Calu3 (cell line): ENCODE measurements at places on chromosomes 7 and 10. TPM values are rescaled to one million over a fixed set of nuclear protein-coding genes. Genes with fewer than 3 reads are reported as not detected.

ADAP1 gene
- total RNA-seq: 173 and 220 TPM in 2 replicates

CLIP2 gene
- total RNA-seq: 22.4 and 22.9 TPM in 2 replicates

OPALIN gene
- total RNA-seq: not detected in 2 replicates

ADAM8 gene
- total RNA-seq: 40.4 and 54.4 TPM in 2 replicates

SYCE1 gene
- not detected in 2 replicates for total RNA-seq

ZSCAN25 gene
- total RNA-seq: 12.9 and 13.5 TPM in 2 replicates

DNA sequence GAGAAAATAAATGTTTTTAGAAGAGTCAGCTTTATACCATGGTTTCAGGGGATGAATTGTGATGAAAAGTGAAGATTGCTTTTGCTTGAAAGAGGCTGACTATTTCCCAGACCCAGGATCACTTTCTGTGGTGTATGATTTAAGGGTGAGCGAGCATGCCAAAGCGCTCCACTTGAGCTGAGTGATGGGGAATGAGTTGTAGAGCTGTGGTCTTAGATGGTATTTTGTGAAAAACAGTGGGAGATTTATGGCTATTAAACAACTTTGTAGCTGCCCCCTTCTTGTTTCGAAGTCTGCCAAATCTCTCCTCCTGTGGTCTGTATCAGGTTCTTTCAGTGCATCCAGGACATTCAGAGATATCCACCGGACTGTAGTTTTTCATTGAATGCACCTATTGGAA, 888.2 kb downstream of the LRMDA start:
- no peaks in the 10 kb centered on the region for H3K27me3 ChIP-seq
- no peaks in the 10 kb centered on the region for H3K4me1 ChIP-seq
- no peaks in the 10 kb centered on the region for H3K36me3 ChIP-seq

DNA sequence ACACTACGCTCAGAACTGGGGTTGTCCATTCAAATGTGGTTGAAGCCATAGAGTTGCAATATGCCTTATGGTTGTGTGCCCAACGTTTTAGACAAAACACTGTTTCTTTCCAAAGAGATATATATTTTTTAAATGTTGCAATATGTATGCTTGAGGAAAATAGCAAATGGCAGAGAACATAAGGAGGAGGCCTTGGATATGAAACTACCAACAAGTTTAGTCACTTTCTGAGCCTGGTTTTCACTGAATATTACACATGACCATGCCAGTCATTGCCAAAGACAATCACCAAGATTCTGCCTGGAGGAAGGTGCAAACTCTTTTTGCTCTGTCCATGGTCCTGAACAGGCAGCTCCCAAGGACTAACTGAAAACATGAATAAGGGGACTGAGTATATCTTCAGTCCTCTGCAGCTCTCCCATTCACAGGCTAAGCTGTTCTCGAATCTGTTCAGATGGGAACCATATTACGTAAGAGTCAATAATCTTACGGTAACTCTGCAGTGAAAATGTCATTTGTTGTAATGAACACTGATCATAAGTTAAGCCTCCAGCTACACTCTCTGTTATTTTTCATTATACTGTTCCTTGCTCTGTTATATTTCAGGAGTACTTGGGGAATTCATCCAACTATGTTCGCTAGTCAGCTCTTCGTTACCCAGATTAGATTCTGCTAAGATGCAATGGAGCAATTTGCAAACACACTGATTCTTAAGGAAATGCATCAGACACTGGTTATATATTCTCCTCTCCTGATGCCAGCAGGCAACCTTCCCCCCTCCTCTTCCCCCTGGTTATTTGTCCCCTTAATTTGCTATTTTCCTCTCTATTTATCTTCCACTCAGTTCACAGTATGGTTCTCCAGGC, 90.7 kb upstream of the C1QL3 start:
- H3K4me3 ChIP-seq: no peak overlapping the region
- peak; percentile 4 for DNase-seq
- H3K4me1 ChIP-seq: no peaks in the 10 kb centered on the region
- H3K36me3 ChIP-seq: no peaks in the 10 kb centered on the region

GRCh38 chr10:49174261-49174925, 13.8 kb downstream of the TMEM273 start:
- H3K4me1 ChIP-seq: peaks cover 10% of the 10 kb centered on the region
- H3K27ac ChIP-seq: peak overlapping the region; percentile 3
- peaks cover 12% of the 10 kb centered on the region for H3K27me3 ChIP-seq

- H3K27ac ChIP-seq: no peak overlapping the region
- H3K27me3 ChIP-seq: no peaks in the 10 kb centered on the region
Measured at GRCh38 chr10:88243202-88243744, 339.8 kb downstream of the RNLS start.

DNA sequence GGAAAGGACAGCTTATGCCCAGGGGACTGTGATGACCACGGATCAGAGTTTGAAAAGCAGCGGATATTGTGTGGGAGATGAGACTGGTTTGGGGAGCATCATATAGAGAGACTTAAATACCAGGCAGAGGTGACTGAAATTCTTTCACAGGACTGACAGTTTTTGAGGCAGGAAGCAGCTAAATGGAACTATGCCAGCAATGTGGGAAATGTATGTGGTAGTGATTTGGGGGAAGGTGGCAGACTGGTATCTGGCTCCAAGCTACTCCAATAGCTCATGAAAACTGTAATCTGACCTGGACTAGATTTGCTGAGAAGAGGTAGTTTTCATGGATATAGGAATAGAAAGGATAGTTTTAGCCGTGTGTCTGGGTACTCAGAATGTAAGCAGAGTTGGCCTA, 592.6 kb downstream of the REEP3 start:
- peaks cover 34% of the 10 kb centered on the region for H3K4me1 ChIP-seq
- no peak overlapping the region for H3K27ac ChIP-seq
- no peak for DNase-seq

DNA sequence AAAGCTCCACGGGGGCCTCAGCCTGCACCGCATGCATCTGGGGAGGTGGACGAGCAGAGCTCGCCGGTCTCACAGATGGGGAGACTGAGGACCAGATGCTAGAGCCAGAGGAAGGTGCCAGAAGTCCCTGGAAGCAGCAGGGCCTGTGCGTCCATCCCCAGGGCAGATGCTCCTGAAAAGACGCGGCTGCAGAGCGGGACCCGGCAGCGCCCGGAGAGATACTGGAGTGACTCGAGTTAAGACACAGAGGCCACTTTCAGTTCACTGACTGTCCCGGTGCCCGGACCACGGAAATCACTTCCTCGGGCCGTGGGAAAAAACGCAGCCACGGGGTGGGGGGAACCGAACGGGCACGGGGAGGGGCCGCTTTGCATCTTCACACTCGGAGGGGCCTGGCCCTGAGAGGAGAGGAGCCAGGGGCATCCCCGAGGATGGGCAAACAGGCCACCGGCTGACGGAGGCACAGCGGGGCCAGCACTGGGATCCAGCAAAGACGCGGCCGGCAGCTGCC, 85.4 kb downstream of the FOXL3 start:
- H3K27me3 ChIP-seq: peaks cover 100% of the 10 kb centered on the region
- no peak overlapping the region for H3K27ac ChIP-seq
- H3K36me3 ChIP-seq: peaks cover 11% of the 10 kb centered on the region
- peaks cover 13% of the 10 kb centered on the region for H3K4me1 ChIP-seq
- DNase-seq: no peak

- no peaks in the 10 kb centered on the region for H3K27me3 ChIP-seq
- peaks cover 9% of the 10 kb centered on the region for H3K4me1 ChIP-seq
- no peak for DNase-seq
Measured at GRCh38 chr7:28381466-28381865, 30.9 kb upstream of the CREB5 start.

GRCh38 chr10:62742536-62743061, 61.9 kb upstream of the ADO start:
- H3K4me1 ChIP-seq: peaks cover 15% of the 10 kb centered on the region
- H3K27me3 ChIP-seq: no peaks in the 10 kb centered on the region
- H3K27ac ChIP-seq: no peak overlapping the region
- H3K36me3 ChIP-seq: no peaks in the 10 kb centered on the region

DNA sequence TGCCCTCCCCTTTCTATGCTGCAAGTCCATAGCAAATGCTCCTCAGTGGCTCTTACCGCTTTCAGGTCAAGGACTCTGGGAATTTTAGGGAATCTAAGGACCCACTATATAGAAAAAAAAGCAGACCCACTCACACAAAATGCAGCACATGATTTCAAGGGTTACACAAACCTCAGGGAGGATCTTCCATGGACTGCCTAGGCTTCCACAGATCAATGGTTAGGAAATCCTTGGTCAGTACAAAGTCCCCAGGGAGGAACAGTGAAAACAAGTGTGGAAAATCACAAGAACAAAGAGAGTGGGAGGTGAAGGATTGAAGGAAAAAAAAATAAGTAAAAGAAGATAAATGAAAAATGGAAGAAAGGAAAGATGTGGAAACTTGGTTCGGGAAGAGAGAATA, 188.4 kb downstream of the AHR start:
- H3K4me1 ChIP-seq: no peaks in the 10 kb centered on the region
- H3K27ac ChIP-seq: no peak overlapping the region
- H3K36me3 ChIP-seq: no peaks in the 10 kb centered on the region
- DNase-seq: no peak
- H3K27me3 ChIP-seq: no peaks in the 10 kb centered on the region

DNA sequence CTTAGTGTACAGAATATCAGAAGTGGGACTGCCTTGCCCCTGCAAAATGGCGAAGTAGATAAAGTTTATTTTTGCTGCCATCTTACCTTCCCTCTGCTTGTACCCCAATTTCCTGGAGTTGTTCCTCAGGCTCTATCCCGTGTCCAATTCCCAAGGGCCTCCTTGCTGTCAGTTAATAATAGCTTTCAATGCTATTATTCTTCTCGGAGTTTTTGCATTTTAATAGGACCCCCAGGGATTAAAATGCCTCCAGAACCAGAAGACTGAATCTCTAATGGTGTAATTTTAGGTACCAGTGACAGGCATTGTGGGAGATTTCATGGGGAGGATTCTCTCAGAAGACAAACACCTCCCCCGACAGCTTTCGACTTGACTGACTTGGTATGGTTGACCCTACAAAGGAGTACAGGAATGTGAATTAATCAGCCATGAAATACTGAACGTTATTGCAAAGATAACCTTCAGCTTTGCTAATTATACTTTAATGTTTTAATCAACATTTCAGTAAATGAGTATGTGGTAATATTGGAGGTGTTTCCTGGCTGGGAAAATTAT, 75.2 kb downstream of the ZNF22 start:
- H3K27ac ChIP-seq: no peak overlapping the region
- no peak overlapping the region for H3K4me3 ChIP-seq
- H3K36me3 ChIP-seq: no peaks in the 10 kb centered on the region
- no peaks in the 10 kb centered on the region for H3K4me1 ChIP-seq

- no peak overlapping the region for H3K4me3 ChIP-seq
- no peak for DNase-seq
- no peaks in the 10 kb centered on the region for H3K36me3 ChIP-seq
- no peak overlapping the region for H3K27ac ChIP-seq
- H3K27me3 ChIP-seq: peaks cover 17% of the 10 kb centered on the region
- no peaks in the 10 kb centered on the region for H3K4me1 ChIP-seq
Measured at GRCh38 chr7:45670227-45670626, 96.1 kb downstream of the ADCY1 start.

DNA sequence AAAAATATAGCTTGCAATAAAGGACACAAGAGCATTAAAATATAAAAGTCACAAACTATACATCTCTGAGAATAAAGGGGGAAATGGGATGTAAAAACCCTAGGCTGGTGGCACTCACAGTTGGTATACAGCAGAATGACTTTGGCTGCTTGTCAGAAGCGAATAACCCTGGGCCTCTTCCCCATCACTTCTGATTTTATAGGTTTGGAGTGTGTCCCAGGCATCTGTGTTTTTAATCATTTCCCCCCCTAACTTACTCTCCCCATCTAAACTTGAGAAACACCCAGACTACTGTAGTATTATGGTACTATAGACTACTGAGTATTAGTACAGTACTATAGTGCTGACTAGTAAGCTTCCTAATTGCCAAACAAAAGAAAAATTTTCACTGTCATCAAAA, 1.8 kb upstream of the RPA3 start:
- DNase-seq: no peak
- H3K27ac ChIP-seq: no peak overlapping the region
- no peaks in the 10 kb centered on the region for H3K27me3 ChIP-seq
- H3K4me3 ChIP-seq: no peak overlapping the region
- H3K36me3 ChIP-seq: peaks cover 6% of the 10 kb centered on the region

DNA sequence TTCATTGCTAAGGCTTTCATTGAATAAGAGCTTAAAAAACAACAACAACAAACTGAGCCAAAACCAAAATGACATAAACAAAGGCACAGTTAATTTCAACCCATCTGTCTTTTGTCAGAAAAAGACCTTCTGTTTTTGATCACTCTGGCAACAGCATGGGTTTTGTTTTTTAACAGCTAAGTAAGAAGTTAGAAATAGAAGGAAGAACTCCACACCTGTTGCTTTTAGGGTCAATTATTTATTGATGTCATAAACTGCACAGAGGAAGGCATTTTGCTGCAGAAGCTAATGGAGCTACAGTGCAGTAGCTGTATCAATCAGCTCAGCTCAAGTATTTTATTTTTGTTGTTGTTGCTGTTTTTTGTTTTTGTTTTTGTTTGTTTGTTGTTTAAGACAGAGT, 16.3 kb upstream of the GJD4 start:
- peaks cover 45% of the 10 kb centered on the region for H3K27me3 ChIP-seq
- H3K27ac ChIP-seq: no peak overlapping the region
- H3K4me1 ChIP-seq: no peaks in the 10 kb centered on the region
- DNase-seq: no peak

GRCh38 chr10:81814842-81815241, 60.2 kb upstream of the NRG3 start:
- H3K27ac ChIP-seq: no peak overlapping the region
- no peak overlapping the region for H3K4me3 ChIP-seq
- H3K4me1 ChIP-seq: no peaks in the 10 kb centered on the region
- H3K27me3 ChIP-seq: no peaks in the 10 kb centered on the region
- H3K36me3 ChIP-seq: no peaks in the 10 kb centered on the region

DNA sequence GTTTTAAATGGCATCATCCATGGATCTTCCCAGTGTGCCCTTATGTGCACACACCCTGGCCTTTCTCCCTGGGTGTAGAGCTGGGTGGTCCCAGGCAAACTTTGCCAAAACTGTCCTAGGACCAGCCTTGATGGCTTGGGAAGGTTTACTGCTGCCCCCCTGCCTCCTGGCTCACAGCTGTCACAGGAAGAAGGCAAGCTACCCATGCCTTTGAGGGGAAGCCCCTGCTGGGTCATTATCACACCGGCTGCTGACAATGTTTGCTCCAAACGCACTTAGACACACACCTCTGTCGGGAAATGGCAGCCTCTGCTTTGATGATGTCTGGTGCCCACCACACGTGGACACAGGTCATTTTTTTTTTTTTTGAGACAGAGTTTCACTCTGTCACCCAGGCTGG, 25.2 kb upstream of the FIGNL1 start:
- H3K36me3 ChIP-seq: no peaks in the 10 kb centered on the region
- no peaks in the 10 kb centered on the region for H3K4me1 ChIP-seq
- H3K27ac ChIP-seq: no peak overlapping the region
- DNase-seq: no peak
- H3K4me3 ChIP-seq: no peak overlapping the region

- no peak for DNase-seq
- peaks cover 98% of the 10 kb centered on the region for H3K27me3 ChIP-seq
- H3K27ac ChIP-seq: no peak overlapping the region
- H3K4me3 ChIP-seq: no peak overlapping the region
- H3K36me3 ChIP-seq: no peaks in the 10 kb centered on the region
Measured at GRCh38 chr10:78164702-78165101, 131.0 kb downstream of the RPS24 start.
